ENCODE measurements at places on chromosomes 7 and 10.

- no peak for DNase-seq
These were observed 8.0 kb downstream of the STAG3 start for GRCh38 chr7:100185726-100186125.

GRCh38 chr10:33482486-33482885, 148.0 kb upstream of the NRP1 start:
- DNase-seq = no peak

DNA sequence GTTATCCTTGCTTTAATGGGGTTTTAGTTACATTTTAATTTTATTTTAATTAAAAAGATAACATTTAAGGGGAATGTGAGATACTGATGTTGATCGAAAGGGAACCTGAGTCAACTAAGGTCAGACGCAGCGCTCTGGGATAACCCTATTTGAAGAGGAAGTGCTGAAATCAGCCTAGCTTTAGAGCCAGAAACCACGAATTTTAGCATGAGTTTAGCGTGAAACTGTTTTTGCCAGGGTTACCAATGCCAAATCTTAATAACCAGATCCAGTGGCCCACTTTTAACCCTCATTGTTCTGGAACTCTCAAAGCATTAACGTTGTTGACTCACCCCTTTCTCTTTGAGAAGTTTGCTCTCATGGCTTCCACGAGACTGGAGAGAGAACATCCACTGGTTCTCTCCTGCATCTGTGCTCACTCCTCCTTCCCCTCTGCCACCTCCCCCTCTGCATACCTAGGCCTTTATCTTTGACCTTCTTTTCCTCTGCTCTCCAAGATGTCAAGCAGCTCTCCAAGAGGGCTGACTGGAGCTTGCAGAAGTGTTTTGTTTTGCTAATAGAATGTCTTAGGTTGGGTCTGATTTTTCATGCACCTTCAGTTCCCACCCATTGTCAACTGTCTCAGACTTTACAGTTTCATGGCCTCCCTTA, 198.3 kb upstream of the CELF2 start:
- no peak for DNase-seq

DNA sequence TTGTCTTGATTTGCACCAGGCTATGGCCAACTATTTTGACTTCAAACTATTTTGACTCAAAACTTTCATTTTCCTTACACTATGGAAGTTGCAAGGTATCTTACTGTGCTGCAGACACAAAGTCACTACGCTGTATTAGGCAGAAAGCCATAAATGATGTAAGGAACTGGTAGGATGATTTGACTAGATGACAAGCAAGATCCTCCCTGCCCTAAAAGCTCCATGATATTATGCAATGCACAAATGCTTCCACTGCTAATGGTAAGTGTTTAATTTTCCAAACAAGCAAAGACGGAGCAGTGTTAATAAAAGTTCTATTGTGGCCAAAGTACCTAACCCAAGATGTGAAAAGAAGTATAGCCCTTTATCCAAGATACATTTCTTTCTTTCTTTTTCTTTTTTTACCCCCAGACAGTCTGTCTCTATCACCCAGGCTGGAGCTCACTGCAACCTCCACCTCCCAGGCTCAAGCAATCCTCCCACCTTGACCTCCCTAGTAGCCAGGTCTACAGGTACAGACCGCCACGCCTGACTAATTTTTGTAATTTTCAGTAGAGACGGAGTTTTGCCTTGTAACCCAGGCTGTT, 98.2 kb downstream of the ANK3 start:
- no peak for DNase-seq

Measured in suprapubic skin (tissue), 4 donors.